Spleen (tissue), 13 donors: ENCODE measurements at places on chromosomes 7 and 10. TPM values are rescaled to one million over a fixed set of nuclear protein-coding genes. Genes with fewer than 3 reads are reported as not detected.

DNA sequence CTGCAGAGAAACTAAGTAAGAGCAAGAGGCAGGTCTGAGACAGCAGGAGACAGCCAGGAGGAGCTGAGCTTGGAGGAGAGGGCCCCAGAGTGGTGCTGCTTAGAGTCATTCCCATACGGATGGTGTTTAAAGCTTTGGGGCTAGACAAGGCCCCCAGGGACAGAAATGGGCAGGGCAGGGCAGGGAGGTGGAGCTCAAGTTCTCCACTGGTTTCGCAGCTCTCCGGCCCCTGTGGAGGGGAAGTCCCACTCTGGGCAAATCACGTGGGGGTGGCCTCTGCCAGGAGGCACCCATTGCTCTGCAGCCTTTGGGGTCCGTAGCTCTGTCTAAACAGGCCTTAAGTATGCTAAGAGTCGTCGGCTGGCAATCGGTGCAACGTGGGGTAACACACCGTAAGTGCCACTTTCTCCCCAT, 1.0 kb upstream of the PTPRE start:
- DNase-seq, result no peak

DNA sequence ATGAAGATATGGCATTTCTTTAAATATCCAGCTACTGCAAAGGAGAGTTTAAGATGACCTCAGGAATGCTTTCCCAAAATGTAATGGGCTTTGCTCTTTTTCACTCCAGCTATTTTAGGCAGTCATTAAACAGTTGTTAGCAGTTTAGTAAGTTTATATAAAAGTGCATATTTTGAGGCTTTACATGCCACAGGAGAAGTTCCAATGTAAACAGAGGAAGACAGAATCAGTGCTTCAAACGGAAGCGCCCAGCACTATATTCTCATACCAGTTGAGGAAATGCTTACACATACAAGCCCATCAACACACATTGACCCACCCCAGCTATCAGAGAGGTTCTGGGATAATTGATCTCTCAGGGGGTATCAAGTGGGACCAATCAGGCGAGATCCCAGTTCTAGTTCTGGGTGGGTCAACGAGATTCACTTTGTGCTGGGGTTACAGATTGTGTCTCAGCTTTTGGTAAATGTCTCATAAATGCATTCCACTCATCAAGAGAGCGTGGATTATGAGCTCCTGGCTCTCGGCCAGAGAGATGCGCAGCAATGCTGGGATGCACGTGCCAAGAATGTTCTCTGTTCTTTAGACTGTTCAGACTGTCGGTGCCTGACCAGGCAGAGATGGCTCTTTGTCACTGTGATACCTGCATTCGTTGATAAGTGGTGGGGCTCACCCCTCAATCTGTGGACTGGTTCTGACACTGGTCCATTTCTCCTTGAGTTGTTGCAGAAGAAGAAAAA, 55.0 kb downstream of the CACNB2 start:
- DNase-seq, result no peak

DNA sequence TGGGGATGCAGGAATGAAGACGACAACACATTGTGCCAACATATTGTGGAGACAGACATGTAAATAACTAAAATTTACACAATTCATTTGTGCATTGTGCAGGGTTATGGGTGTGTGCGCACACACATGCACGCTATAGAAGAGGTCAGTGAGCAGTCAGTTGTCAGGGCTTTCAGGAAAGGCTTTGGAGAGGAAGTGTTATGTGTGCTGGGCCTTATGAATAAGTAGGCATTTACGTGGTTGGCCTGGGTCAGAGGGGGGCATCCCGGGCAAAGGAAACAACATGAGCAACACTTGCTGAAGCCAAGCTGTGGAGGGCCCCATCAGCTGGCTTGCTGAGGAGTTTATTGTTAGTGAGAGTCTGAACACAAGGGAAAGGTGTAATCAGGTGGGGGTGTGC, 4.1 kb downstream of the PRXL2A start:
- no peak for DNase-seq

DNA sequence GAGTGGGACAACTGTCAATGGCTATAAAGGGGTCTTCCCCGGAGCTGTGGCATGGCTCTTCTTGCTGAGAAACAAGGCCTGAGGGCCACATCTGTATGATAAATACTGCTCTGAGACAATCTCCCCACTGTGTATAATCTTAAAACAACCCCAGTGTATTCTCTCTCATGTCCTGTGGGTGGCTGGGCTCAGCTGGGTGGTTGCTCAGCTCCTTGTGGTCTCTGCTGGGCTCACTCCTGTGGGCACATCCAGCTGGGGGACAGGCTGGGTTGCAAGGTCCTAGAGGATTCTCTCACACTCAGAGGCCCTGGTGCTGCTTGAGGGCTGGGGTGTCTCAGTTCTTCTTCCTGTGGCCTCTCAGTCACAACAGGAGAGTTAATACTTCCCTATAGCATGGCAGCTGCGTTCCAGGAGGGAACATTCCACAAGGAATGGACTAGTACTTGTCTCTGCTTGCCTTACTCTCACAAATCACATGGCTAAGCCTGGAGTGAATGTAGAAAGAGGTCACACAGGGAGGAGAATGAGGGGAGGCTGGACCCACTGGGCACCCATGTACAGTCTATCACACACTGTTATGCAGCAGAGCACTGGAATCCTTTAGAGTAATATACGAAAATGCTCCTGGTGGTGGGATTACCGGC, 4.5 kb upstream of the EEPD1 start:
- DNase-seq, result no peak

- DNase-seq, result no peak
These were observed at the start of gene GFRA1 for GRCh38 chr10:116272440-116273283. Gene GFRA1, minus strand, starts transcription at chr10:116273206. Its CDS starts 1,177 bp downstream, at chr10:116272029.

GRCh38 chr10:104577861-104578521, 63.1 kb upstream of the SORCS3 start:
- DNase-seq, result no peak

DNA sequence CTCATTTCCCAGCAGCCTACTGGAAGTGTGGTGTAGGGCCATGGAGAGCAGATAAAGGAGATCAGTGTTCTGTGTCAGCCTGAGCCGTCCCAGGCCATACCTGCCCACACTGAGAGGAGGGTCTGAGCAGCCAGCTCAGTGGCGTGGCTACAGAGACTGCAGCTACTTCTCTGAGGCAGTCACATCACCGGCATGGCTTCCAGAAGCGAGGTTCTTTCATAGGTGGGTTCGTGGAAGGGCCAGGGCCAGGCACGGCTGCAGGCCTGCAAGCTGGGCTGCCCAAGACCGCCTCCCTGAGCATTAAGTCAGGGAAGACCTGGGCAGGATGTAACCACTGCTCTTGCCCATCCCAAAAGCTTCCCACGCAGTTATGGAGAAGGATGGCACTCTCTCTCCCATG, 34.9 kb downstream of the LDB3 start:
- peak; percentile 67 for DNase-seq

- DNase-seq, result no peak
These were observed 289.1 kb upstream of the CACNA2D1 start for GRCh38 chr7:82732677-82733076.

- DNase-seq, result peak; percentile 66
These were observed 50.9 kb downstream of the TCERG1L start for GRCh38 chr10:131260452-131261211.

DNA sequence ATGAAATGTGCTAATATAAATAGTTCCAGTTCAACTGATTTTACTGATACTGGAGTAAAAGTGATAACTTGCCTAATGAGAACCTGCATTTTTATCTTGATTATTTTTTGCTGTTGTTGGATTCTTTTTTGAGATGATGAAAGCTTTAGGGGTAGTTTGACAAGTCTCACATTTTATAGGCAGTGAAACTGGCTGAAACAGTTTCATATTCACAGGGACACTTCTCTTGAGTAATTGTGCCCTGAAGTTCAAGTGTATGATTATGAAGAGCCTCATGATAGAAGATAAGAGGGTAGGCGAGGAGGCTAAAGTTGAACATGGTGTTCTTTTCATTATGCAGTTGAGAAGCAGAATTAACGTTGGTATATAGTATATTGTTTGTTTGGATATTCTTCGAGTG, 5.1 kb downstream of the AUTS2 start:
- DNase-seq, result no peak

Gene SEMA3D
- 161 TPM for total RNA-seq

Gene SFTPA1
- total RNA-seq, result not detected

Gene HOXA3
- total RNA-seq, result 0.51 TPM

Gene CFAP58
- total RNA-seq, result 0.46 TPM
